ENCODE measurements at places on chromosomes 3 and 15.

- no peak for DNase-seq
Observed at GRCh38 chr3:105608623-105609022, 241.9 kb downstream of the ALCAM start.

- DNase-seq: no peak
Observed at GRCh38 chr3:197858133-197858532, 67.1 kb downstream of the LRCH3 start.

DNA sequence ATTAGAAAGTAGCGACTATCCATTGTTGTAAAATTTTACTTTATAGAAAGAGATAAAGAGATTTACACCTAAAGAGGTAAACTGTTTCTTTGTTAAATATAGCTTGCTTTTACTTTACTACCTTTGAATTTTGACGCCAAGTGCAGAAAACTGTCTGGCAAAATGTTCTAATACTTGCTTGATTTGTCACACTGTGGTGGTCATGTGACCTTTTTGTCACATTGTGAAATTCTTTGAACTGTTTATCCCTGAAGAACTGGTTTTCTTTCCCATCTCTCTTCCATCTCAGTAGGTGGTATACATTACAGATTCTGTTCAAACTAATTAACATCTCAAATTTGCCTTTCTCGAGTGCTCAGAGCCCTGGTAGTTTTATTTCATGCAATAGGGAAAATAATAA is 327.4 kb downstream of the NAALADL2 start:
- no peak for DNase-seq

DNA sequence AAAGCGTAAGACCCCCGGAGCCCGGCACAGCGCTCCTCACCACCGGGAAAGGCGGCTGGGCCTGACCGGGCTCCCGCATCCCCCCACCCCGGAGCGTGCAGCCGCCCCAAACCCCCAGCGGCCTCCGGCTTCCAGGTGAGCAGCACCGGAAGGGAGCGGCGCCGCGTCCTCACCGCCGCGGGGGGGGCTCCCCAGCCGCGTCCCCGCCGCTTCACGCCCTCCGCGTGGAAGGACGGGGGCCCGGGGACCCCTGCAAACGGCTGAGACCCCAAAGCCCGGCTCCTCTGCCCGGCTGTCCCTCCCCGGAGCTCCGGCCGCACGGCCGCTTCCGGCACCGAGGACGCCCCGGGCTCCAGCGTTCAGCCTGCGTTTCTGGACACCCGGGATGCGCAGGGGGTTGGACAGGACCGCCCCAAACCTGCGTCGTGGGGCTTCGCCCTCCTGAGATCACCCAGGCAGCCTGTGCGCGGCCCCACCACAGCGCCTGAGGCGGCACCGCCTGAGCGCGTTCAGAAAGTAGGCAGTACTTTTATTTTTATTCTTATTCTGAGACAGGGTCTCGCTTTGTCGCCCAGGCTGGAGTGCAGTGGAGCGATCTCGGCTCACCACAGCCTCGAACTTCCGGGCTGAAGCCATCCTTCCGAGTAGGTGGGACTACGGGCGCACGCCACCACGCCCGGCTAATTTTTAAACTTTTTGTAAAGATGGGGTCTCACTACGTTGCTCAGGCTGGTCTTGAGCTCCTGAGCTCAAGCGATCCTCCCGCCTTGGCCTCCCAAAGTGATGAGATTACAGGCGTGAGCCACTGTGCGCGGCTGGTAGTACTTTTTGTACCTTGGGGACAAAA is 51.6 kb upstream of the BLM start:
- no peak for DNase-seq

GRCh38 chr15:88080616-88081015 is 175.9 kb downstream of the NTRK3 start:
- DNase-seq: no peak

GRCh38 chr15:51288143-51289065 is 50.0 kb downstream of the CYP19A1 start:
- no peak for DNase-seq

GRCh38 chr15:42914728-42915497 is 5.7 kb downstream of the TTBK2 start:
- DNase-seq: no peak

DNA sequence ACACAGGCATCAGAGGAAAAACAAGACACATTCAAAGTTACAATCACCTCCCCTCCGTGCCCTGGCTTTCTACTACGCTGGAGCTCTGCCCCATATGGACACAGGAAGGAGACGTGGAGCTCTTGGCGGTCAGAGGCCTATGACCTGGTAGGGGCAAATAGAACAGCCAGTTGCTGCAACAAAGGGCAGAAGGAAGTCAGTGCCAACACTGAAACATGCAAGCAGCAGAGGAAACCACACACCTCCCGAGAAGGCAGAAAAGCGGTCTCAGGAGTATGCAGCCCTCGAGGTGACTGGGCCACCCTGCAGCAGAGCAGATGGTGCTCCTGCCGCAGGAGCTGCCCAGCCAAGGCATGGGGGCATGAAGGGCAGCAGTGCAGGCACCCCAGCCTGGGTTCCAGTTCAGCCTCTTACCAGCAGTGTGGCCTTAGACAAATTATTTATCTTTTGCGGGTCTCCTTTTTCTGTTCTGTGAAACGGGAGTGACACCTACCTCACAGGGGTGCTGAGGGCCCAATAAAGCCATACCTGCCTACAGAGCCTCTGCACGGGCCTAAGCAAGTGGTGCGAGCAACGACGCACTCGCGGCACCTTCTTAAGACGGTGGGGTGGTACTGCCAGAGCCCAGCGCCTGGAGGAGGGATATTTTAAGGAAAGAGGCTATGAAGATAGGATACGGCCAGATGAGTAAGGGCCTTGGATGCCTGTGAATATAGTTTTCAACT is 8.6 kb downstream of the ZXDC start:
- DNase-seq: no peak

- DNase-seq: no peak
Observed at GRCh38 chr15:66071921-66072295, 181.6 kb downstream of the MEGF11 start.

- no peak for DNase-seq
Observed at GRCh38 chr15:61483599-61483998, 254.5 kb upstream of the RORA start.

GRCh38 chr15:52232327-52232726 is 41.1 kb upstream of the GNB5 start:
- no peak for DNase-seq

GRCh38 chr3:36512555-36512954 is 132.3 kb downstream of the STAC start:
- no peak for DNase-seq

- DNase-seq: no peak
Observed at GRCh38 chr3:171436380-171436779, 23.8 kb downstream of the TNIK start.

- DNase-seq: no peak
Observed at GRCh38 chr3:131819381-131820055, 215.3 kb downstream of the CPNE4 start.

GRCh38 chr3:9248522-9249271 is 749 bp downstream of the SRGAP3 start:
- DNase-seq: no peak

DNA sequence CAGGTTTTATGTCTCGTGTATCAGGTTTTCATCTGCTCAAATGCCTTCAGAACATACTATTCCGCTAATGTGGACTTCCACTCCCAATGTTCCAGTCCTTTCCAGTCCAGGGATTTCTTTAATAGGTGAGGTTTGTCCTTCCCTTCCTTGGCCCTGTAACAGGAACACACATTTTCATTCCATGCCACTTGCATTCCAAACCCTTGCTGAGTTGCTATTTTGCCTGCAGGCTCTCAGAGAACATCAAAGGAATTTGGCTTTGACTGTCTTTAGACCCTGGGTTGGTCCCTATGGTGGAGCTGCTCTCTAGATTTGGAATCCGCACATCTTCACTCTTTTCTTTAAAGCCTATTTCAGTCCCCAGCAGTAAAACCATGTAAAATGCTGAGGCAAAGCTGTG is 12.3 kb upstream of the ALCAM start:
- DNase-seq: no peak

GRCh38 chr15:92822216-92823144 is 77.6 kb upstream of the CHD2 start:
- DNase-seq: no peak

- no peak for DNase-seq
Observed at GRCh38 chr15:85525755-85526154, 145.4 kb downstream of the AKAP13 start.

DNA sequence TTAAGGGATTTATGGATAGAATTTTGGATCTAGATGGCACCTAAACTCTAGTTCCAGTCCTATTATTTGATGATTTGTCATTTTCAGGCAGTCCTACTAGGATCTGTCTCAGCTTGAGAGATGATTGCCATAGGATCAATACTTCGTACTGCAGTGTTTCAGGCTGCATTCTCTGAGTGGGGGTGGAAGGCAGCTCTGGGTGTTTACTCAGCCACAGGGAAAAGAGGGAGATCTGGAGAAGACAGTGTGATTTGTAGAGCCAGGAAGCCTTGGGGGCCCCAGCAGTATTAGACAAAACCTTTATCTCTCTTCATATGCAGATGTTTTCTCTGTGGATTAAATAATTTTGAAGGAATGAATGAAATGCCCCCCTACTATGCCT is 188.4 kb upstream of the SYNPR start:
- no peak for DNase-seq

Measured in T-helper 17 cell (primary cell).